ENCODE measurements at places on chromosomes 13 and 19.

GRCh38 chr13:53920916-53921315 lies 892.3 kb downstream of the OLFM4 start:
- no peak overlapping the region for H3K4me3 ChIP-seq
- H3K27me3 ChIP-seq = no peaks in the 10 kb centered on the region
- H3K36me3 ChIP-seq = no peaks in the 10 kb centered on the region

DNA sequence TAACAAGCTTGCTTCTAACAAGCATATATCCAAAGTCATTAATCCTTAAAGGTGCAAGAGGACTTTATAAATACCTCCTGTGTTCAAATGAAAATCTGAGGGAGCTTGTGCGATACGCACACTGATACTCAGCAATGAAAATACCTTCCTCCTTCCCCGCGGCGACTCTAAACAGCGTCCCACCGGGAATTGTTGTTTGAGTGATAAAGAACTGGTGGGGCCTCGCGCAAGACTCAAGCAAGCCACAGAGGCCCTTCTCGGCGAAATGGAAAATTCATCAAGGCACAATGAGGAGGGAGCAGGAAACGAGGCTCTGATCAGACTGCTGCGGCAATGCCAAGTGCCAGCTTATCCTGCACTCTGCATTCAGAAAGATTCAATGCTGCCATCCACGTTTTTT lies 126.7 kb downstream of the ABCC4 start:
- H3K4me3 ChIP-seq = no peak overlapping the region
- no peak for DNase-seq
- no peaks in the 10 kb centered on the region for H3K27me3 ChIP-seq
- H3K27ac ChIP-seq = no peak overlapping the region

DNA sequence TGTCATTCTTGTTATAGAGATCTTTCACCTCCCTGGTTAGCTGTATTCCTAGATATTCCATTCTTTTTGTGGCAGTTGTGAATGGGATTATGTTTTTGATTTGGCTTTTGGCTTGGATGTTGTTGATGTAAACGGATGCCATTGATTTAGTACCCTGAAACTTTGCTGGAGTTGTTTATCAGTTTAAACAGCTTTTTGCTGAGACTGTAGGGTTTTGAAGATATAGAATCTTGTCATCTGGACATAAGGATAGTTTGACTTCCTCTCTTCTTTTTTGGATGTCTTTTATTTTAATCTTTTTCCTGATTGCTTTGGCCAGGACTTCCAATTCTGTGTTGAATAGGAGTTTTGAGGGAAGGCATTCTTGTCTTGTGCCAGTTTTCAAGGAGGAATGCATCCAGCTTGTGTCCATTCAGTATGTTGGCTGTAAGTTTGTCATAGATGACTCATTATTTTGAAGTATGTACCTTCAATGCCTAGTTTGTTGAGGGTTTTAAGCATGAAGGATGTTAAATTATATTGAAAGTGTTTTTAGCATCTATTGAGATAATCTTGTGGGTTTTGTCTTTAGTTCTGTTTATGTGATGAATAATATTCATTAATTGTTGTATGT lies 16.8 kb downstream of the ZNF431 start:
- no peak overlapping the region for H3K27ac ChIP-seq
- DNase-seq = no peak
- H3K4me1 ChIP-seq = peaks cover 13% of the 10 kb centered on the region

DNA sequence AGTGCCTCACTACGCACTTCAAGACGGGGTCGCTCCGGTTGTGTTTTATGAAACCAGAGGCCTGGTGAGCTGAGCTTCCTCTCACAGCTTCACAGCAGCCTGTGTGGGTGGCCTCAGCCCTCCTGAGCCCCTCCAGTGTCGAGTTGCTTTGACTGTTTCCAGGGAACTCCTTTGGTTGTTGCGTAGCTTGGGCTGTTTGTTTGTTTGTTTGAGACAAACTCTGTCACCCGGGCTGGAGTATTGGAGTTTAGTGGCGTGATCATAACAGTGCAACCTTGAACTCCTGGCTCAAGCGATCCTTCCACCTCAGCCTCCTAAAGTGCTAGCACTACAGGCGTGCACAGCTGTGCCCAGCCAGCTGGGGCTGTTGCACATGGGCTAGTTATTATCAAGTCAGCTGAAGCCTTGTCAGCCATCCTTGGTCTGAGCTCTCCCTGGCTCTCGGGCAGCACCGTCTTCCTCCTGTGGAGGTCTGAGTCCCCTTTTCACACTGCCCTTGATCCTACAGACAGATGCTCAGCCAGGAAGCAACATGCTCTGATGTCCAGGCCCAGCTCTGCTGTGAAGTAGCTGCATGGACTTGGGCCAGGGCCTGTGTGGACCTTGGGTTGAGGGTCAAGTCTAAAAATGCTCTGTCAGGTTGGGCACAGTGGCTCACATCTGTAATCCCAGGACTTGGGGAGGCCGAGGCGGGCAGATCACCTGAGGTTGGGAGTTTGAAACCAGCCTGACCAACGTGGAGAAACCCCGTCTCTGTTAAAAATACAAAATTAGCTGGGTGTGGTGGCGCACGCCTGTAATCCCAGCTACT lies 10.2 kb downstream of the DOT1L start:
- no peak for DNase-seq
- no peaks in the 10 kb centered on the region for H3K36me3 ChIP-seq
- no peak overlapping the region for H3K4me3 ChIP-seq
- H3K27me3 ChIP-seq = no peaks in the 10 kb centered on the region
- peaks cover 18% of the 10 kb centered on the region for H3K4me1 ChIP-seq

GRCh38 chr19:18807861-18808331 lies 16.8 kb upstream of the COMP start:
- peaks cover 3% of the 10 kb centered on the region for H3K4me1 ChIP-seq
- no peak for DNase-seq
- H3K36me3 ChIP-seq = peaks cover 6% of the 10 kb centered on the region
- H3K27ac ChIP-seq = no peak overlapping the region
- H3K4me3 ChIP-seq = no peak overlapping the region
- peaks cover 26% of the 10 kb centered on the region for H3K27me3 ChIP-seq

DNA sequence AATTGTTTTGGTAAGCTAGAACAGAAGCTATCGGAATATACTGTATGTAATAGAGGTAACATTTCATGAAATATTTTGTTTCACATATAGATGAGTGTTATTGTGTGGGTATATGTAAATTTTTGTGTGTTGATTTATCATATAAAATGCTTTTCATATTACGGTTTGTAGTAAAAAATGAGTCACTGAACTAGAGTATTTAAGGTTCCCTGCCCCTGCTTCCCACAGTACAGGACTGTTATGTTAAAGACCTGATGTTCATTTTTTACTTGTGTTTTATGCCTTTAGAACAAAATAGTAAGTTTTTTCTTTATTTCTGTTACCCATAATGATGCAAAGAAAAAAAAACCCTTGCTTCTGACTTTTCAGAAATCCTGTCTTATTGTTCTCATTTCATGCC lies 243.4 kb downstream of the ENOX1 start:
- H3K36me3 ChIP-seq = no peaks in the 10 kb centered on the region
- H3K27me3 ChIP-seq = peaks cover 9% of the 10 kb centered on the region
- no peak overlapping the region for H3K27ac ChIP-seq
- DNase-seq = no peak
- H3K4me3 ChIP-seq = no peak overlapping the region

- DNase-seq = no peak
- no peaks in the 10 kb centered on the region for H3K27me3 ChIP-seq
- no peaks in the 10 kb centered on the region for H3K4me1 ChIP-seq
- H3K27ac ChIP-seq = no peak overlapping the region
- H3K4me3 ChIP-seq = no peak overlapping the region
These were observed 254.9 kb upstream of the KLF12 start for GRCh38 chr13:74389056-74389455.

DNA sequence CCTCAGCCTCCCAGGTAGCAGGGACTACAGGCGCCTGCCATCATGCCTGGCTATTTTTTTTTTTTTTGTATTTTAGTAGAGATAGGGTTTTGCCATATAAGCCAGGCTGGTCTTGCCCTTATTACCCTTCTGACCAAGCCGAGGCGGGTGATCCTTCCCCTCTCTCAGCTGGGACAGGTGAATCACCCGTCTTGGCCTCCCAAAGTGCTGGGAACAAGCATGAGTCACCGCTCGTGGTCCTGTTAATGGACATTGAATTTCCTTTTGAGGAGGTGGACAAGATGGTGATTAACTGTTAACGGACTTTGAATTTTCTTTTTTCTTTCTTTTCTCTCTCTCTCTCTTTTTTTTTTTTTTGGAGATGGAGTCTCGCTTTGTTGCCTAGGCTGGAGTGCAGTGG lies 10.6 kb downstream of the CD70 start:
- H3K27me3 ChIP-seq = no peaks in the 10 kb centered on the region
- H3K27ac ChIP-seq = no peak overlapping the region
- DNase-seq = no peak
- peaks cover 2% of the 10 kb centered on the region for H3K36me3 ChIP-seq
- no peak overlapping the region for H3K4me3 ChIP-seq

DNA sequence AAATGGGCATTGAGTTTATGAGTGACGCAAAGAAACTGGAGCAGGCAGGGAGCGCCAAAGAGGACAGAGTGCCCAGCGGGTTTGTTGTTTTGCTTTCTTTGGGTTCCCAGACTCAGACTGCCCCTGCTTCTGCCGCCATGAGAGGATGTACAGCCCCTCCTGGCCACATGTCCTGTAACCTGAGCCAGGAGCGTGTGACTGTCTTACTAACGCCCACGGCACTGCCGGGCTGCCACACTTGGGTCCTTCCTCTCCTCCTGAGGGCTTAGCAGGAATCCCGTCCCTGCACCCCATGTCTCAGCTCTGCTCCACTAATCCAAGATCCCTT lies 80.5 kb downstream of the GPR12 start:
- no peak overlapping the region for H3K27ac ChIP-seq
- peaks cover 4% of the 10 kb centered on the region for H3K4me1 ChIP-seq
- DNase-seq = no peak
- H3K27me3 ChIP-seq = peaks cover 37% of the 10 kb centered on the region
- H3K36me3 ChIP-seq = no peaks in the 10 kb centered on the region

DNA sequence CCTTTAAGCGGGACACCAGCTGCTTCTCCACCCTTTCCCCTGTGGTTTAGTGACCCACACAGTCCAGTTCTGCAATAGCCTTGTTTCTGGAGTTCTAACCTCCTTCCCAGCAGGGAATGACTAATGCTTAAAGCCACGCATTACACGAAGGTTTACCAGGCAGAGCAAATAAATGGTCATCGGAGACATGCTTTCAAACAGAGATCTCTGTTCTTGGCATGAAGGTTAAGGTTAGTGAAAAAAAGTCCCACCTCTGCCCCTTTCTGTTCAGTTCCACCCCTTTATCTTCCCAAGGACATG lies 25.3 kb upstream of the MEDAG start:
- H3K4me1 ChIP-seq = peaks cover 2% of the 10 kb centered on the region
- peaks cover 8% of the 10 kb centered on the region for H3K36me3 ChIP-seq
- peaks cover 25% of the 10 kb centered on the region for H3K27me3 ChIP-seq
- DNase-seq = no peak
- H3K27ac ChIP-seq = no peak overlapping the region
- H3K4me3 ChIP-seq = no peak overlapping the region

DNA sequence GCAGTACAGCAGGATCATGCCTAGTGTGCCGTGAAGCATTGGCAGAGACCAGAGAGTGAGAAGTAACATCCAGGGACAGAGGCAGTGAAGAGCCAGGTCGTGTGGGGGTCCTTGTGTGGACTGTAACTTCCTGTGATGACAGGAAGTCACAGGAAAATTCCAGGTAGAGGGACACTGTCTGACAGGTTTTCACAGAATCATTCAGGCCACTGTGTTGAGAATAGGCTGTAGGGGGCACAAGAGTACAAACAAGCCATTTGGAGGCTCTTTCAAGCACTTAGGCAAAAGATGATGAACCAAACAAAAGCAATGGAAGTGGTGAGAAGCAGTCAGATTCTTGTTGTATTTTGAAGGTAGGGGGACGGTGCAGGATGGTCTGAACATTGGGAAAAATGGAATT lies 46.4 kb downstream of the N4BP2L1 start:
- no peaks in the 10 kb centered on the region for H3K4me1 ChIP-seq
- H3K27ac ChIP-seq = no peak overlapping the region
- H3K27me3 ChIP-seq = no peaks in the 10 kb centered on the region
- DNase-seq = no peak

GRCh38 chr13:33927315-33927714 lies 109.4 kb downstream of the RFC3 start:
- no peaks in the 10 kb centered on the region for H3K36me3 ChIP-seq
- no peaks in the 10 kb centered on the region for H3K4me1 ChIP-seq
- H3K27ac ChIP-seq = no peak overlapping the region
- no peaks in the 10 kb centered on the region for H3K27me3 ChIP-seq
- DNase-seq = no peak

DNA sequence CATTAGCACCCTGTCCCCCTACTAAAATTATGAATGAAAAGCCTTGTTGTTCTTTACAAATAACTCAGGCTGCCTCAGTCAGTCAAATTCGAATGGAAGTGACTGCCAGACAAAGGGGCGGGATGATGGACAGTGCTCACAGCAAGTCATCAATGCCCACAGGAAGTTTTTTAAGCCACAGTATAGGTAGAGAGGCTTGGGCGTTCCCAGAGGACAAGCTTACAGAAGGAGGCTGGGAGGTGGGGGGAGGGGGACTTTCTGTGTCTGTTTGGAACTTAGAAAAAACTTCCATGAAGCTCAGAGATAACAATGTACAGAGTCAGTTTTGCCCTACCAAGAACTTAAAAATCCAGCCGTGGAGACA lies 18.5 kb upstream of the SPRY2 start:
- no peak overlapping the region for H3K4me3 ChIP-seq
- no peaks in the 10 kb centered on the region for H3K27me3 ChIP-seq
- no peaks in the 10 kb centered on the region for H3K36me3 ChIP-seq
- H3K27ac ChIP-seq = no peak overlapping the region
- H3K4me1 ChIP-seq = no peaks in the 10 kb centered on the region
- no peak for DNase-seq

DNA sequence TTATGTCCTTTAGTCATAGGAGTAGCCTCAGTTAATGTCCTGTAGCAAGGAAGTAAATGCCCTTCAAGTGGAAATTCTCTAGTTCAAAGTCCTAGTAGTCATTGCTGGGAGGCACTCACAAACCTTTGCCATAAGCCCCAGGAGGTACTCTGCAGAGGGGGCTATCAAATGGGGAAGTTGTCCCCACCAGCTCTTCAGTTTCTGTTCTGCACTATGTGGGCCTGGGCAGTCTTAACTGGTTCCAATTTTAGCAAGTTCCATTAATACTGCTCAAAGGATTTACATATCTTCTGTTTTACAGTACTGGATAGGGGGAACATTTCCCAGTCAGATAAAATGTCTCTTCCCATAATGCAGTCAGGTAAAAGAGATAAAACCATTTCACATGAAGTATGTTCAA lies 101.3 kb downstream of the B3GLCT start:
- no peaks in the 10 kb centered on the region for H3K27me3 ChIP-seq
- H3K4me3 ChIP-seq = no peak overlapping the region
- no peak for DNase-seq
- peaks cover 4% of the 10 kb centered on the region for H3K36me3 ChIP-seq
- H3K4me1 ChIP-seq = no peaks in the 10 kb centered on the region

GRCh38 chr19:48867123-48867745 lies 1.2 kb downstream of the PLEKHA4 start:
- H3K4me1 ChIP-seq = peaks cover 8% of the 10 kb centered on the region
- DNase-seq = no peak
- H3K4me3 ChIP-seq = no peak overlapping the region

GRCh38 chr19:9856609-9857008 lies 21.5 kb downstream of the PIN1 start:
- peak overlapping the region; percentile 96 for H3K27ac ChIP-seq
- DNase-seq = no peak
- H3K4me3 ChIP-seq = peak overlapping the region; percentile 98
- H3K4me1 ChIP-seq = peaks cover 51% of the 10 kb centered on the region
- H3K27me3 ChIP-seq = no peaks in the 10 kb centered on the region
- peaks cover 5% of the 10 kb centered on the region for H3K36me3 ChIP-seq

- no peaks in the 10 kb centered on the region for H3K36me3 ChIP-seq
- H3K4me1 ChIP-seq = peaks cover 7% of the 10 kb centered on the region
- H3K27ac ChIP-seq = peak overlapping the region; percentile 89
- H3K27me3 ChIP-seq = no peaks in the 10 kb centered on the region
- DNase-seq = no peak
- H3K4me3 ChIP-seq = no peak overlapping the region
These were observed 41.9 kb downstream of the RASA3 start for GRCh38 chr13:114090476-114090875.

Data from T-helper 17 cell (primary cell).